ENCODE measurements at places on chromosomes 5 and 9.

GRCh38 chr5:103804711-103805110 lies 242.1 kb upstream of the NUDT12 start:
- DNase-seq: no peak

DNA sequence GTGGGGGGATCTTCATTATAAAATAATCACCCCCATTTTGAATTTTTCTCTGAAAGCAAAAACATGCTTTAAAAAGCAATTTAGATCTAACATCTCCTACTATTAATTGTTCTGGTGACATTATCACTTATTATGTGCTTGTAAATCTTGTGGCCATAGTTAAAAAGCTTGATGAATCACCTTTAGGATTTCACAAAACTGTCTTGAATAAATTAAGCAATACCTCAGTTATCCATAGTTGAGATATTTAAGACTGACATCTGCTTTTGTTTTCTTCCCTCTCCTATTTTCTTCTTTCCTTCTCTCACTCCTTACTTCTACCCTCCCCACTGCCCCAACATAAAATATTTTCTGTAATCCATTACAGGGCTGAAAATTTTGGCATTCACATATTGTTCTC lies 84.8 kb downstream of the SLC1A3 start:
- no peak for DNase-seq

GRCh38 chr5:127227881-127228280 lies 62.7 kb upstream of the MEGF10 start:
- DNase-seq: no peak

GRCh38 chr5:138033386-138033808 lies 518 bp upstream of the FAM13B start:
- DNase-seq: no peak

DNA sequence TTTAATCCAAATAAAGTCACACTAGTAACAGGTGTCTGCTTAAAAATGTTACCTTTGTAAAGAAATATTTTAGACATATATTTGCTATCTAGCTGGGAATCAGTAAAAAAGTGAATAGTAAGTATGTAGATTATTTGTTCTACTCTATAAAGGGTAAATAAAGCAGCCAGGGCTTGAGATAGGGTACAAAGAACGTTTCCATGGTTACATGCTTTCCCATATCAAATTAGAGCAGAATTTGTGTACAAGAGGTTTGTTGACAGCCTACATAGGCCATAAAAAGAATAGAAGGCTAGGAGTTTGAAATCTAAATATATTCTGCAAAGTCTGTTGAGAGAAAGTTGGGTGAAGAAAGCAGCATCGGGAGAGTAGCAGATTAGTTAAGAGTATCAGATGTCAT lies 160.9 kb upstream of the POU5F2 start:
- no peak for DNase-seq

GRCh38 chr5:151295138-151295537 lies 8.4 kb downstream of the SLC36A3 start:
- no peak for DNase-seq

DNA sequence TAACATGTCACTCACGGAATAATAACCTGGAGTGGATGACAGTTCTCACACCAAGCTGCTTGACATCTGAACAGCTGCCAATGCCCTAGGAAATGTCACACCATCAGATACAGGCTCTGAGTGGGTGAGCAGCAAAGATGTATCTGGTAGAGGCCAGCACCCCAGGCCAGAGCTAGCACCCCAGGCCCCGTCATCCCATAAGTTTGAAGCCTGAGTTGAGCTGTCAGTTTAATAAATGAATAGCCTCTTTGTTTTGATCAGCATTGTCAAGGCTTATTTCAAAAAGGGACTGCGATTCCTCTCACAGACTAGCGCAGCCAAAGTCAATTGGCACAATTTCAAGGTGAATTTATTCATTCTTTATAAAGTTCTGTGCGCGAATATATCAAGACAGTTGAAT lies 1327.1 kb downstream of the MAT2B start:
- DNase-seq: no peak

GRCh38 chr9:33468797-33469621 lies 4.7 kb downstream of the NOL6 start:
- DNase-seq: no peak

DNA sequence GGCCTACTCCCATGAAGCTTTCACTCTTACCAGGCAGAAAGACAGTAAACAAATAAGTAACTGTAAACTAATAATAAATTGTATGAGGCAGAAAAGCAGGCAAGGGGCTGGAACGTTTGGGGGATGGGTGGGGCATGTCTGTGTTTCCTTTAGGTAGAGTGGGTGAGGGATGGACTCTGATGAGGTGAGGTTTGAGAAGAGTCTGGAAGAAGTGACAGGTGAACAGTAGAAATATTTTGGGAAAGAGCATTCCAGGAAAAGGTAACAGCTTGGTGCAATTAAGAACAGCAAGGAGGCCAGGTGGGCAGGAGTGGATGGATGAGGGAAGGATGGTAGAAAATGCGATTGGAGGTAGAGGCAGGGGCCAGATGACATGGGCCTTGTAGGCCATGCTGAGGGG lies 56.5 kb downstream of the PTTG1 start:
- DNase-seq: no peak

Measured in hippocampal formation (tissue), 2 donors.